Posterior vena cava (tissue), 2 donors: ENCODE measurements at places on chromosomes 11 and 22. TPM values are rescaled to one million over a fixed set of nuclear protein-coding genes. Genes with fewer than 3 reads are reported as not detected.

SCGB1A1 gene
- total RNA-seq = not detected

DNA sequence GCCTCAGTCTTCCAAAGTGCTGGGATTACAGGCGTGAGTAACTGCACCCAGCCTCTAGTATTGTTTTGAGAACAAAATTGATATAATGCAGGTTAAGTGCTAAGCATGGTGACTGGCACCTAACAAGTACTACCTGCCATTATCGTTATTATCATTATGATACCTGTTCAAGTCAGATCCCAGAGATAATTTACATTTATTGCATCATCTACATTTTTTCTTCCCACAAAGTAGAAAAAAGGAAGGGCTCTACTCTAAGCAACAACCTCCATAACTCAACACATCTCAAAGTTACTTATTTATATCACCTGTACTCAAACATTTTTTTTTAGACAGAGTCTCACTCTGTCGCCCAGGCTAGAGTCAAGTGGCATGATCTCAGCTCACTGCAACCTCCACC is 42.1 kb downstream of the DCDC1 start:
- no peak for DNase-seq

DNA sequence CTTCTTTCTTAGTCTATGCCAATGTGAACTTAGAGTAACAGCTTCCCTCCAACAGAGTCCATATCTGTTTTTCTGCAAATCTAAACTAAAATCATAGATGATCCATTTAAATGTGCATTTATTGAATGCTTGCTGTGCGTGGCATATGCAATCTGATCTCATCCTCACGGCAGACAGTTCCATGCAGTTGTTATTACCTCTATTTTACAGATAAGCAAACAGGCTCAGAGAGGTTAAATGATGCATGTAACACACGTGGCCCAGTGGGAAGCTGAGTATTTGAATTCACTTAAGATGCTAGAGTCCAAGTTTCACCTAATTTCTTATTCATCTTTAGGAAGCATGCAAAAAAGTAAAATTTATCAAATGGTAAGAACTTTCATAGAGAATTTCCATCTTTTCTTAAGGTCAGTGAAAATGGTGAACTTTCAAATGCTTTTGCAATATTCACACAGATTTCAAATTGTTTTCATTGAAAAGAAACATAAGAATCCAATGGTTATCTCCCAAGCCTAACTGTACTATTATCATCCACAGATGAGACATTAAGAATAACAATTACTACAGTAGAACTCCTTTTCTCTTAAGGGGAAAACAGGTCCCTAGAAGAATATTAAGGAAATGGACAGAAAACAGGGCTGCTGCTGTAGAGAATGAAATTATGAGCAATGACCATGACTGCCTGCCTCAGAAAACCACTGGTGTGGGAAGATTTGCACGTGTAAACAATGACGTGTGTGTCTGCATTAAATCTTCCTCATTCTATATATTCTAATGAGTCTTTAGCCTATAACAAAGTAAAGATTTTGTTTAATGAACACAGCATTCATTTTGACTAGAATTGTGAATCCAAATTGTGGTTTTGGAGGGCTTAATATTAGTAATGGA is 1171.3 kb downstream of the LRRC4C start:
- no peak for DNase-seq

DNA sequence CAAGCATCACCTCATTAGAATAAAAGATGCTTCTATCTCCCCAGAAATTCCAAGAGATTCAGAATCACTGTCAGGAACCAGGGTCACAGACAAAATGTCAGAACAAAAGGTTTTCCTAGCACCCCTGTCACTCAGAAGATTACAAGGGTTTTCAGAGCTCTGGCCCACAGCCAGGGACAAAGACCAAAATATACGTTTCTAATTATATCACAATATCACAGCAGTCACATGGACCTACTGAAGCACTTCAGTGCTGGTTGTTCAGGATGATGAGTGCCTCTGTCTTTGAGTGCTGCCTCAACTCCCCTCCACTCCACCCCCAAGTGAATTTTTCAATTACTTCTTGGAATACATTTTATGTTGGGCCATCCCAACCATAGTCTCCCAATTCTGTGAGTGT is 21.9 kb upstream of the RTL6 start:
- DNase-seq = no peak

UQCR10 gene
- 65.6 TPM for total RNA-seq

SMTNL1 gene
- total RNA-seq = not detected

PRAME gene
- not detected for total RNA-seq

DNA sequence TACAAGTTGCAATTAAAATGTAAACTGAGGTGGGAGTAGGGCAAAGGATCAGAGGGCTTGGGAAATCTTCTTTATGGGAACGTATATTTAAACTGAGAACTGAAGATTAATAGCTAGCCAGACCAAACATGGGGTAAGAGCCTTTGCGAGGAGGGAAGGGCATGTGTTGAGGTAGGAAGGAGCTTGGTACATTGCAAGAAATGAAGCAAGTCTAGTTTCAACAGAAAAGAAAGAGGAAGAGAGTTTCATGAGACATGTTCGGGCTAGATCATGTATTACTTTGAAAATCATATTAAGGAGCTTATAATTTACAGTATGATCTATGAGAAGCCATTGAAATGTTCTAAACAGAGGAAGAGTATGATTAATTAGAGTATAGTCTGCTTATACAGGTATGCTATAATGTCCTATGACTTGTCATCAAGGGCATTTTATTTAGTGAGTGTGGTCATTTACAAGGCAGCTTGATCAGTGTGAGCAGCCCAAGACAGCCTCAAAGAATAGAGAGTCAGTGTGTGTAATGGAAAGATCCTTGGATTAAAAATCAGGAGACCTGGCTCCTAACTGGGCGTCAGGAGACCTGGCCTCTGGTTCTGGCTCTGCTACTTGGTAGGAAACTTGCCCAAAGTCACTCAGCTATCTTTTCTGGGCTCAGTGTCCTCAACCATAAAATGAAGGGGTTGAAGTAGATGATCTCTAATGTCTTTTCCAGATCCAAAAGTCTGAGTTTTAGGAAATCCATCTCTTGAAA is 10.9 kb downstream of the GAS2 start:
- DNase-seq = no peak

DNA sequence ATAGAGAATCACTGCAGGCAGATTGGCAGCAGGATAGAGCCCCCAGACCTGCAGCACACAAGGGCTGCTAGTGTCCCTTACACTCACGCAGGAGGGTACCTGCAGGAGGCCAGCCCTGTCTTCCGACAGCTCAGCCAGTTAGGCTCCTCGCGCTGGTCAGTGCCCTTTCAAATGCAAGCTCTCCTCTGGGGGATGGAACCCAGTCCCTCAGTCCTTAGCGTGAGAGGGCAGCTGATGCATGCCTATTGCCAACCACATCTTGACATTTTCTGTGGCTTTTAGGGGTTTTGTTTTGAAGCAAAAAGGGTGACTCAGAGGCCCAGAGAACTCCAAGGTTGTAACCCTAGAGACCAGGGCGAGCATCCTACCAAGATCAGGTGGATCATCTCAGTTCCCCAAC is 40.0 kb downstream of the WNT11 start:
- DNase-seq = no peak

DNA sequence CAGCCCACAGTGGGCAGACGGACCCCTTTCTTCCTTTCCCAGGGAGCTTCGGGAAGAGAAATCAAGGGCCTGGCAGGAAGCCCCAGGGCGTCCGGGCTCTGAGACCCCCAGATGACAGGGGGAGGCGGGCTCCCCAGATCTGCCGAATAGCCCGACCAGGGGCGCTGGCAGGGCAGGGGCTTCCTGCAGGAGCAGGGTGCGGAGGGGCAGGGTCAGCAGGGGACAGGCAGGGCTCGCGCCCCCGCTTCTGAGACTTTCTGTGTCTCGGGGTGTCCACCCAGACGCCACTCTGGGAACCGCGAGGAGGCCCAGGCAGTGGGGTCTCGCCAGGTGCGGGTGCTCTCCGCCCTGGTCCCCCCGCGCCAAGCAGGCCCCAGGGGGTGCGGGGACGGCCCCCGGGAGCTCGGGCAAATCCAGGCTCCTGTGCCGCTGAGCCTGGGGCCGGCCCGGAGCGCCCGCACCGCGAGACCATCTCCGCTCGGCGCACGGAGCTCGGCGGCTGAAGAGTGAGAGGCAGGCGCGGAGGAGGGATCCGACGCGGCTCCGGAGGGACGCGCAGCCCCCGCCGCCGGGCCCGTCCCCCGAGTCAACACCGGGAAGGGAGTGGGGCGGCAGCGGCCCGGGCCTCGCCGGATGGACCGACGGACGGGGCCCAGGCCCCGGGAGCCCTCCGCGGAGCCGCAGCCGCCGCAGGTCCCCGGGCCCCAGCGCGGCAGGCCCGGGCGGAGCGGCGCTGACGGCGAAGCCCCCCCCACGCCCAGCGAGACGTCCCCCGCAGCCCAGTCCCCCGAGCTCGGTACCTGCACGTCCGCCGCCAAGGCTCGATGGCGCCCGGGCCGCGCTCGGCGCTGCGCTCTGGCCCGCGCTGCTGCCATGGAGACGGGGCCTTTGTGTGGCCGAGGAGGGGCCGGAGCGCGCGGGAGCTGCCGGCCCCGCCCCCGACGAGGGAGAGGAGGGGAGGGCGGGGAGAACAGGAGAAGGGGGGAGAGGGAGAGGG is at the start of gene PLXNB2:
Gene PLXNB2 (minus strand): TSS at position 894 of the 997 bp plus-strand sequence. CDS start 17,062 bp downstream, outside the sequence.
- peak; percentile 93 for DNase-seq

DNA sequence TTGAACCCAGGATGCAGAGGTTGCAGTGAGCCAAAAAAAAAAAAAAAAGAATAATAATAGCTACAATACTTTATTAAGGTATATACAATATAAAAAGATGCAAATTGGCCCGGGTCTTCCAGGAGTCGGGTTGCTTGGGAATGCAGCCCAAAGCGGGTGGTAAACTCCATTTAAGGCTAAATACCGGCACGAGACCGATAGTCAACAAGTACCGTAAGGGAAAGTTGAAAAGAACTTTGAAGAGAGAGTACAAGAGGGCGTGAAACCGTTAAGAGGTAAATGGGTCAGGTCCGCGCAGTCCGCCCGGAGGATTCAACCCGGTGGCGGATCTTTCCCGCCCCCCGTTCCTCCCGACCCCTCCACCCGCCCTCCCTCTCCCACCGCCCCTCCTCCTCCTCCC is 143.3 kb downstream of the DLG2 start:
- no peak for DNase-seq

- no peak for DNase-seq
Observed at GRCh38 chr22:26672060-26672471, 14.7 kb downstream of the MIAT start.
